C1 segment of cervical spinal cord (tissue), 14 donors: ENCODE measurements at places on chromosomes 5 and 9.

DNA sequence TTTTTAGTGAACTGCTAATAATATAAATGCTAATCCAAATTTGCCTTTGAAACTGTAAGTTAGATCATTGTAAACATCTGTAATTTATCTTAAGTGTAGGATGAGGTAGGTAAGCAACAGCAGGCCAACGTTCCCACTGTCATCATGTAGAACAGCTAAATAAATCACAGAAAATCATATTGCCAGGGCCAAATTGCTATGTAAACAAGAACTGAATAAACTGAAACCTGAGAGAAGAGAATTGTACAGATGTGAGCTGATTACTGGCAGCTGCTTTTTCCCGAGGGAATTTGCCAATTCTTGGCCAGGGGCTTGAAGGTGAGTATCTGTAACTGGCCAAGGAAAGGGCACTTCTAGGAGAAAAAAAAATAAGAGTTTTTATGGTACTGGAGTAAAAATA is 97.6 kb downstream of the CDH10 start:
- DNase-seq, result no peak

DNA sequence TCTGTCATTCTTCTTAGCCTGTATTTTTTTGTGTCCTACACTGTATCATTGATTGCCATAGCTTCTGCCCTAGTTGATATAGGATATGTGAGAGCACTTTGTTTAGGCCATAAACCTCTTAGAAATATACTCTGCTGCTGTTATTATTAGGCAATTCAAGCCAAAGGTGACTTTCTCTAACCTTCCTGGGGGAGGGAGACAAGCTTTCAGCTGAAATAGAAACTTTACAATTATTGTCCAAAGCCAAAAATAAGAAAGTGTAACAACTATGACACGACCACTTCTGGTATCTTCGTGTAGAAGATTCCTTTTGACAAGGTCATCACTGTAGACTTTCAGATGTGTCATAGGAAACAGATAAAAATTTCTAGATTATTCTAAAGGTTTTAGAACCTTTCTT is 12.2 kb upstream of the CSNK1A1 start:
- no peak for DNase-seq

- no peak for DNase-seq
Observed at GRCh38 chr9:120734607-120735410, 20.5 kb upstream of the MEGF9 start.

DNA sequence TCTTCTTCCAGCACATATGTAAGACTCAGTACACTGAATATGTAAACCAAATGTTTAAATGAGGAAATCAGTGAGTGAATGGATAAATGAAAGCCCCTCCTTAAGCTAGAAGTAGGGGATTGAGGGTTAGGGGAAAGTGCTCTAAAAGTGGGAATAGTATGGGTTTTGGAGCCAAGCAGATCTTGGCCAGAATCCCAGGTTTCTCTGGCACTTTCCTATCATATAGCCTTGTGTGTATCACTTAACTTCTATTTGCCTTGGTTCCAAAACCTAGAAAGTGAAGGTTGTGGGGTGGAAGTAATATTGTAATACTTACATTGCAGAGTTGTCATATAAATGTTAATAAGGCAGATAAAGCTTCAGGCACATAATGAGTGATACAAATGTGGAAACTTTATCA is 45.0 kb upstream of the SV2C start:
- DNase-seq, result no peak

GRCh38 chr5:168054091-168054490 is 237.4 kb upstream of the WWC1 start:
- DNase-seq, result no peak

DNA sequence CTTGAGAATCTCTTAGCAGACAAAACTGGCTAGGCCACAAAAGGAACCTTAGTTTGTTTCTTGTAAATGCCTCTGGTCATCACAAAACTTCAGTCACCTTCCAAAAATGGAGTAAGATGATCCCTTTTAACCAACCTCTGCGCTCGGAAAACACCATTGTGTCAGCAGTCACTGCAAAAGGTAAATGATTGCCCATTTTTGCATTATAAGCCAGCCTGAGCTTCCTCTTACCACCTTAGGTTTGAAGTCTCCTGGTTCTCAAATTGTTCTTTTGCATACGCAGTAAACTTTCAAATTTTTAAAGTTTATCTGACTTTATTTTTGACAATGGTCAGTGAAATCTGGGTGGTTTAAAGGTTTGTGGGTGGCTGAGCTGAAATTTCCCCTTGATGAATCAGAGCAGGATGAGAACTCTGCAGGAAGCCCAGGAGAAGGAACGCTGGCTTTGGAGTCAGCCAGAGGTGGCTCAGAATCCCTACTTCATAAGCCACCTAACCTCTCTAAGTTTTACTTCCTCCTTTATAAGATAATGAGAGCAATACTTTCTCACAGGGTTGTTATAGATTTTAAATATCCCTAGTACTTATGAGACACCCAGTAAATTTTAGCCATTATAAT is 131.4 kb downstream of the MED10 start:
- no peak for DNase-seq

DNA sequence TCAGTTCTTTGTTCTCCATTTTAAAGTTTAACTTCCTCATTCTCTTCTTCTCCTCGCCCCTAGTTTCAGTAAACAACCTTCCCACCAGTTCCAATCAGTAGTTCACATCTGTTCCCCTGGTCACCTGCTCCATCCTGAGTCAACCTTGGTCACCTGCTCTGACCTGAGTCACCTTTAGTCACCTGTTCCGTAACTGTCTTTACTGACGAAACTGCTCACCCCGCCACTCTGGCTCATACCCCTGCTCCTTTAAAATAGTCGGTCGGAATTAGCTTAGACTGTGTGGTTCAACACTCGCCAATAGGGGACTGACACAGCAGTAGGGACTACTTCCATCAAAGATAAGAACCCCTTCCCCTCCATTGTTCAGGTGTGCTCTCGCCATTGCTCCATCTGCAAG is 76.3 kb upstream of the GPBP1 start:
- DNase-seq, result no peak

GRCh38 chr5:68170826-68171558 is 44.6 kb upstream of the PIK3R1 start:
- peak; percentile 7 for DNase-seq

- DNase-seq, result no peak
Observed at GRCh38 chr5:157961896-157962590, 103.1 kb upstream of the CLINT1 start.

GRCh38 chr5:154949781-154950180 is 8.9 kb downstream of the MRPL22 start:
- DNase-seq, result no peak
